ENCODE measurements at places on chromosomes 4 and X. TPM values are rescaled to one million over a fixed set of nuclear protein-coding genes. Genes with fewer than 3 reads are reported as not detected.

DNA sequence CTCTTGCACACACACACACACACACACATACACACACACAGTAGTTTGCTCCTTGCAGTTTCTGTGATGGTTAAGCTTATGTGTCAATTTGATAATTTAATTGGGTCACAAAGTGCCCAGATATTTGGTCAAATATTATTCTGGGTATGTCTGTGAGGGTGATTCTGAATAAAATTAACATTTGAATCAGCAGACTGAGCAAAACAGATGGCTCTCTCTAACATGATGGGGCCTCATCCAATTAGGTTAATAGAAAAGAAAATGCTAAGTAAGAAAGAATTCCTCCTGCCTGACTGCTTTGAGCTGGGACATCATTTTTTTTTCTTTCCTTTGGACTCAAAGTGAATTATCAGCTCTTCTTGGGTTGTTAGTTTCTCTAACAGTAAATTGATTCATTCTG is 191.2 kb upstream of the INTU start:
- DNase-seq, result no peak

- DNase-seq, result no peak
These were observed 24.4 kb downstream of the GAB1 start for GRCh38 chr4:143360838-143361625.

The DUX4 gene
- not detected for polyA plus RNA-seq

The BEX4 gene
- polyA plus RNA-seq, result 144 TPM

DNA sequence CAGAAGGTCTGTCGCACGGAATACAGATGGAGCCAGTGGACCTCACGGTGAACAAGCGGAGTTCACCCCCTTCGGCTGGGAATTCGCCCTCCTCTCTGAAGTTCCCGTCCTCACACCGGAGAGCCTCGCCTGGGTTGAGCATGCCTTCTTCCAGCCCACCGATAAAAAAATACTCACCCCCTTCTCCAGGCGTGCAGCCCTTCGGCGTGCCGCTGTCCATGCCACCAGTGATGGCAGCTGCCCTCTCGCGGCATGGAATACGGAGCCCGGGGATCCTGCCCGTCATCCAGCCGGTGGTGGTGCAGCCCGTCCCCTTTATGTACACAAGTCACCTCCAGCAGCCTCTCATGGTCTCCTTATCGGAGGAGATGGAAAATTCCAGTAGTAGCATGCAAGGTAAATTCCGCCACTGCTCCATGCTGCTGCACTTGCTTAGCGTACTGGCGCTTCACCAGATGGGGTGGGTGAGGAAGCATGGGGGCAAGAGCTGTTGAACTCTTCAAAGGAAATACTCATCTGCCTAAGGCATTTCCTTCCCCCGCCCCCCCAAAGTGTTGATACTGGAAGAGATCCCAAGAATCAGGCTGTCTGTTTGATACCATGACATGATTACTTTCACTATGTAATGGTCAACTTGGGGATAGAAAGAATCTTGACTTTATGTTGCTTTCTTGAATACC is 24.8 kb downstream of the KLF3 start:
- DNase-seq, result no peak

The PRDM5 gene
- 23.6 TPM for polyA plus RNA-seq

DNA sequence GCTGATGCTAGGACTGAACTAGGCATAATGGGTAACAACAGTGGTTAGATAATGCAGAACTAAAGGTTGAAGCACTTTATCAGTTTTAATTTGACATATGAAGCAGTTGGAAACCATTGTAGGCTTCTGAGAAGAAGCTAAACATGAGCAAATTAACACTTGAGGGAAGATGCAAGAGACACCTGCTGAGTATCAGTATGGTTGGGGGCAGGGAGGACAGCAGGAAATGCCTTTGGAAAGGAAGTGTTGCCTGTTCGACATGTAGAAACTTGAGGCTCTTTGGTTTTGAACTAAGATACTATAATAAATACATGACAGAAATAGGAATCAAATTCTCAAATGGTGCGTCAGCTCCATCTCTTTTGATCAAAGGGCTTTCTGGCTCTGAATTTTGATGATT is 115.6 kb downstream of the FHIP1A start:
- DNase-seq, result no peak

The TLR6 gene
- 1.0 TPM for polyA plus RNA-seq

- DNase-seq, result no peak
These were observed 9.5 kb downstream of the FRMD7 start for GRCh38 chrX:132118358-132118757.

- no peak for DNase-seq
These were observed 1322.1 kb downstream of the ADGRL3 start for GRCh38 chr4:62522273-62522672.

DNA sequence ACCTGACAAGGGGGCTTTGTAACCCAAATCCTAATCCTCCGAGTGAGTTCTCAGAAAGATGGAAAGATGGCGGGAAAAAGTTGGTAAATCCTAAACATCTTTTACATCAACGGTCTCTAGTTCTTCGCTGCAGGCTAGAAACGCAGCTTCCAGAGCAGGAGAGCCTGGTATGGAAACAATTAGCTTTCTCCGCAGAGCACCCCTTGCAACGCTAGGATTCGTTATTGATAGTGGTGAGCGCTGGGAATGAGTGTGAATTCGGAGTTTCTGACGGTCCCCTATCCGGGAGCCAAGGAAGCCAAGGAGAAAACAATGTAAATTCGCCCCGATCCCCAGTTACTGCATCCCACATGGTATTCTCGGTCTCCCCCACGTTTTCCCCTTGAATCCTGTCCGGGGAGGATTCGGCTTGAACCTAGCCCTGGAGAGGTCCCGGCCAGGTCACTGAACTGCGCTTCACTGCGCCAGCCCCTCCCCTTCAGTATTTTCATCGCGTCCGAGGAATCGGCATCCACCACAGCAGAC is 4.7 kb upstream of the NEUROG2 start:
- no peak for DNase-seq

The EFHC2 gene
- 9.0 TPM for polyA plus RNA-seq

The AMBN gene
- polyA plus RNA-seq, result 0.80 TPM

DNA sequence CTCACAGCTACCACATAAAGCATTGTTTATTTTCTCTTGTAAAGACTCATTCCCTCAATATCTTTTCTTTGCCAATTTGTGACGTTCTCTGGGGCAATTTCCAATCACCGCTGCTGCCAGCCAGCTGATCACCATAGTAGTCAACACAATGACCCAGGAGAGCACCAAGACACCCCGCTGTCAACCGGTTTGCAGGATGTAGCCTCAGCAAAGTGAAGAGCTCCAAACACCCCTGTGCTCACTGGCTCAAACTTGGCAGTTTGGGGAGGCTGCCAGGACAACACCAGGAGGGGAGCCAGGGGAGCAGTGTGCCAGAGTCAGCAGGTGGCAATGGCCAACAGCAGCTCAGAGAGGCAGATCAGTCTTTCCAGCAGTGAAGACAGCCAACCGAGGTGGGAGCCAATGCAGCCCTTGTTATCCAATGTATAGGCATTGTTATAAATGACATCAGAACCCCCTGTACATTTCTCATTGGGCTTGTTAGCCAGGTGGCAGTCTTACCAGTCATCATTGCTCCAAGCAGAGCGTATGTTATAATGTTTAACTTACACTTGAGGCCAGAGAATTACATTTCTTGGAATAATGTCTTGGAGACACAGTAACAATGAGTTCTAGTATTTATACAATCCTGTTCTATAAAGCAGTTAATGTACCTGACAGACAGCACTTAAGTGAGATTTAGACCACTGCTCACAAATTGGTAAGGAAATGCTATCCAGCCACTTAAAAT is 274.9 kb upstream of the GK2 start:
- no peak for DNase-seq

The FABP2 gene
- 0.05 TPM for polyA plus RNA-seq

The GPAT3 gene
- 14.5 TPM for polyA plus RNA-seq

DNA sequence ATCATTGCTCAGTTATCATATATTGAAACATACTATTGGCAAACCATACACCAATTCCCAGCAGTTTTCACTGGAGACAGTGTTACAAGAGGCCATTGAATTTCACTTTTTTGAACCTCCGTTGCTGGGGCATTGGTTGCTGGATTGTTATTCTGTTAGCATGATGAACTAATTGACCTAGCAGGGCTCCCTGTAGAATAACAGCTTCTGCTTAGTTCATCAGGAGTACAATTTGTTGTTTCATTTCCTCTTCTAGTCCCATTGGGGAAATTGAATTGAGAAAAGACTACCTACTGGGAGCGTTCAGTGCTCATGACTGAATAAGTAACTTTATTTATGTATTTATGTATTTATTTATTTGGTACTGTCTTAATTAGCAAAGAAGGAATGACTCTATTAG is 151.6 kb downstream of the SLIT2 start:
- no peak for DNase-seq

- DNase-seq, result no peak
These were observed 35.2 kb downstream of the CHM start for GRCh38 chrX:86012188-86012587.

DNA sequence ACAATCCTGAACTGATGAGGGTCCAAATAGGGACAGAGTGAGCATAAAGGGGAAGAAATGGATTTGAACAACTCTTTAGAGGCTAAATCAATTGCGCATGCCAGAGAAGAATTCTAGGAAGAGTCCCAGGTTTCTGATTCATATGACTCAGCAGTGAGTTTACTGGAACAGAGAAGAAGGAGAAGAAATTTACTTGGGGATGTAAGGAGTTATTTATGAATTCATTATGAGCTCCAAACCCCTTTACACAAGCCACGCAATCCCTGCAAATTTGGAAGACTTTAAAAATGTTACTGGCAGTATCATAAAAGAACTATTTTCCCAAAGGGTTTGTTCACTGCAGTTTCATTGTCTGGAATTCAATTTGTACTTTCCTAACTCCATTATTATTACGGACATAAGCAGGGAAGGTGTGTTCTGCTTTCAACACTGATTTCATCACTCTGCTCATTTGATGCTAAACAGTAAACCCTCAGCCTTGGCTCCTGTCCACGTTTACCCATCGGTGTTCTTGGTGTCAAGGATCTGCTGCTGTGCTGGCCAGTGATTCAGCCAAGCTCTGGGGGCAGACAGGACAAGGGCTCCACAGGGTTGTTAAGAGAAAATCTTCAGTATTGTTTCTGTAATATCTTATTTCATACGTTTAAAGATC is 273.7 kb downstream of the HNRNPD start:
- no peak for DNase-seq

- no peak for DNase-seq
These were observed 551.8 kb upstream of the GRID2 start for GRCh38 chr4:91751961-91752360.

The GLRA2 gene
- polyA plus RNA-seq, result 0.52 TPM

The RAB9B gene
- 3.2 TPM for polyA plus RNA-seq

- DNase-seq, result no peak
These were observed 129.8 kb downstream of the GUCY2F start for GRCh38 chrX:109352066-109352588.

The TCEAL2 gene
- polyA plus RNA-seq, result 27.1 TPM

GRCh38 chrX:115011428-115011827 is 6.0 kb downstream of the IL13RA2 start:
- DNase-seq, result no peak

The PUDP gene
- polyA plus RNA-seq, result 20.5 TPM

GRCh38 chrX:78532363-78532762 is 126.8 kb downstream of the RTL3 start:
- no peak for DNase-seq

- no peak for DNase-seq
These were observed 111.3 kb upstream of the PAQR3 start for GRCh38 chr4:79050541-79050880.

The KCNE5 gene
- polyA plus RNA-seq, result 4.8 TPM

DNA sequence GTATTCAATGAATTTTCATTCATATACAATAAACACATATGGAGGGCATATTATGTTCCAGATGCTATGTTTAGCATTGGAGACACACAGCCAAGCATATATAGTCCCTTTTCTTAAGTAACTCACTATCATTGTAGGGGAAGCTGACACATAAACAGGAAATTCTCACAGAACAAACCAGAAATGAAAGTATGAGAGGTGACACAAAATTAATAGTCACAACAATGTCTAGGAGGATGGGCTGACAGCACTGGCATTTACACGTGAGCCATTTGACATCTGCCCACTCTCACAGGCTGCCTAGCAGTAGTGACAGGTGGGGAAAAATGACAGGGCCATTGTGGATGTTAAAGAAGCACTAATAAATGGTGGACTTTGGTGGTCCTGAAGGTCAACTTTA is 2.6 kb upstream of the CNOT6L start:
- no peak for DNase-seq

DNA sequence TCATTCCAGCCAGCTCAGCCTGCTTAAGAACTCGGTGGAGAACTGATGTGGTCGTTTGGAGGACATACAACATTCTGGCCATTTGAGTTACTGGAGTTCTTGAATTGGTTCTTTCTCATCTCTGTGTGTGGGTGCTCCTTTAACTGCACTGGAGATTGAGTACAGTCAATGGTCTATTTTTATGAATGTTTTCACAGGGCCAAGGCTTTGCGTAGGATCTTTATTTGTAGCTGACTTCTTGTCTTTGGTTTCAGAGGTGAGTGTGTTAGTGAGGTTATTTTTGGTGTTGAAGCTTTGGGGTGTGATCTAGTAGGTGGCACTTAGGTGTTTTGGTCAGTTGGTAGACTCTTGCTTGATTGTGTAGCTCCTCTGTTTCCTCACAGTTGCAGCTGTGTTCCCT is 288.4 kb downstream of the LHFPL1 start:
- no peak for DNase-seq

The TCP11X2 gene
- polyA plus RNA-seq, result 2.4 TPM
